ENCODE measurements at places on chromosomes 6 and 20.

DNA sequence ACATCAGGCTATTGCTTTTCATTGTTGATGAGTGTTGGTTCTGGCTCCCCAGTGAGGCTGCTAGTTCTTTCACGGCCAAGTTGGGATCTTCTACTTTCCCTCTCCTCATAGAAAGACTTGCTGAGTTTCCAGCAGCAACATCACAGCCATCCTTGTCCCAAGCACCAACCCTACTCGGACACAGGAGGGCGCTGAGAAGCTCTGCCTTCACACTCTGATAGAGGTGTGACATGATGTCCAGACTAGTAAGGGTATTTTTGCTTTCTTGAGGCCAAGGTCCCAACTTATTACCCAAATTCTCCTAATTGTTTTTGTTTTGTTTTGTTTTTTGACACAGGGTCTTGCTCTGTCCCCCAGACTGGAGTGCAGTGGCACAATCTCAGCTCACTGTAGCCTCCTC lies 3.0 kb upstream of the GCM1 start:
- peak; percentile 23 for DNase-seq

DNA sequence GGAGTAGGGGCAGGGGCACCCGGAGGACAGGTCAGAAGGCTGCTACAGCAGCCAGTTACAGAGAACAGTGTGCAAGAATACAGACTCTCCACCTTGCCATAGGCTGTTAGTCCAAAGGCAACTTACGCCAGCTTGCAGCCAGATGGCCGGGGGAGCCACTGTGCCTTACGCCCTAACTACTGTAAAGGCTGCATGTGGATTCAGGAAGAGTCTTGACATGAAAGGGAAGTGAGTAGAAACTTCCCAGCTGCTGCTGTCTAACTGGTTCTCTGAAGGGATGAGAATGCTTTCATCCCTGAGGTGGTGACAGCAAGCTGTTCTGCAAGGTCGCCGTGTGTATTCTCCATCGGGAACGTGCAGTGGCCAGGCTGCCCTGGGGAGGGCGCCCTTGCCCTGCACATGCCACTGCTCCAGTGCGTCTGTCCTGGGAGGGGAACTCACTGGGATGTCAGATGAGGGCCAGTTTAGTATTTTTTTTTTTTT lies 46.1 kb downstream of the LYRM4 start:
- peak; percentile 50 for DNase-seq

GRCh38 chr6:158548418-158549161 lies 11.3 kb upstream of the TMEM181 start:
- no peak for DNase-seq

DNA sequence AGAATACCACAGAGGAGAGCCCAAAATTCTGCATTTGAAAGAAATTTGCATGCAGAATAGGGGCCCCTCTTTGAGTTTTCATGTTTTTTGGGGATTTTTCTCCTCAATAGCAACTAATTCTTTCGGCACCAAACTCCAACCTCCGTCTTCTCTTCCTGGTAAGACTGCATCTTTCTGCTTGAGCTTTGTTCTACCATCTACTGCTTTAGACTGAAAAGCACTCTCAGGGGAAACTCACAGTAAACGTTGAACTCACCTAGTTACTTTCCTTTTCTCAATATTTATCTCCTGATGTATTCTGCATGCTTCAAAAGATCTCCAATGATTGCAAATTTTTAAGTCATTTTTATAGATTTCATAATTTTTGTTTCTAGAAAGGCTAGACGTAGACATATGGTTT lies 36.9 kb upstream of the HLA-DQB1 start:
- no peak for DNase-seq

All from Kasumi-1 (cell line).